ENCODE measurements at places on chromosomes 2 and 18.

- DNase-seq = no peak
Measured at GRCh38 chr2:122864728-122865127, 1109.3 kb downstream of the TSN start.

DNA sequence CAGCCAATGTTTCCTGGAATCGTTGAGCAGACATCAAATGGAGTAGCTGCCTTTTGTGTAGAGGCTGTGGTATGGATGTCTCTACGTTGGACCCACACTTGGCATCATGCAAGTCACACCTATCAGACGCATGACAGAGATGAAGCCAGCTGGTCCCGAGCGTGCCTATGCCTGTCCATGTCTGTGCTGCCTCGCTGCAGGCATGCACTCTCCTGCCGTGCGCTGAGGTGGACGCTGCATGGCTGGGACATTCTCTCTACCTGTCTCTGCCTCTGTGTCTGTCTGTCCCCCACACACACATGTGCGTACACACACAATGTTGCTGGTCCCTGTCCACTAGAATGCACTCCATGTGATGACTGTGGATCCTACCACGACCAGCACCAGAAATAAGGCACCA lies 514.2 kb upstream of the MYT1L start:
- no peak for DNase-seq

- no peak for DNase-seq
Measured at GRCh38 chr2:84175340-84175739, 283.7 kb downstream of the SUCLG1 start.

DNA sequence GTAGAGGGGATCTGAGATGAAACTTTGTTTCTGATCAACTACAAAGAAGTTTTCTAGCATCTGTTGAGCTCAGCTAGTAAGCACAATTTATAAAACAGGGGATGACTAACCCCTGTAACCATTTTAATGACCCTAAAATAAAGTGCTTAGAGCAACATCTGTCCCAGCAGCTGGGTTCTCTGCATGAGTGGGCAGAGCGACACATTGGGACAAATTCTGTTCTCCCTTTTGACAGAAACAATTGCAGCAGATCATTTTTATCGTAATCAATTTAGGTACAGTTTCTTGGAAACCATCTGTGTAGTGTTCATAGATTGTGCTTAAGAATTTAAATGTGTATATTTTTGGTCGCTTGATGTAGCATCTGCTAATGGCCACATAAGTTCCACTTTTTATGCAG lies 678.0 kb downstream of the RNF144A start:
- DNase-seq = no peak

DNA sequence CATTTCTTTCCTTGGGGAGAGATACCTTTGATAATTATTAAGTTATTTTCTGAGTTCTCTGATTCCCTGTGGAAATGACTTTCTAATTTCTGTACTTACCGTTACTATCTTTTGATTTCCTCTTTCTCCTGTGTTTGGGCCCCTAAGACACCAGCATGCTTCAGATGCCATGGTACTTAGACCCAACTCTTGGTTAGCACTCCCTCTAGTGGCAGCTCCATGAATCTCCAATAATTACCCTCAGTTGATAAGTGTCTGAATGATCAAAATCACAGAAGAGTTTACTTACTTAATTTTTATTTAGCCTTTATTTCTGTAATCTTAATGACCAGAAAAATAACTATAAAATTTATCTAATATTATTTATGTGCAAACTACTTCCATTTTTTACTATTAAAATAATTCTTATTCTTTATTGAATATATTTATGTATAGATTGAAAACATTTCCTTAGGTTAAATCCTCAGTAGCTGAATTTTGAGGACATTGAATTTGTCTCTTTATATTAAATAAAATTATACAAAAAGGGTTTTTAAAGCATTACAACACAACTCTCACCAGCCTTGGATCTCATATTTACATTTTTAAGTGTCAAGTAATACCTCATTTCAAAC lies 300.4 kb downstream of the KCNS3 start:
- peak; percentile 28 for DNase-seq

DNA sequence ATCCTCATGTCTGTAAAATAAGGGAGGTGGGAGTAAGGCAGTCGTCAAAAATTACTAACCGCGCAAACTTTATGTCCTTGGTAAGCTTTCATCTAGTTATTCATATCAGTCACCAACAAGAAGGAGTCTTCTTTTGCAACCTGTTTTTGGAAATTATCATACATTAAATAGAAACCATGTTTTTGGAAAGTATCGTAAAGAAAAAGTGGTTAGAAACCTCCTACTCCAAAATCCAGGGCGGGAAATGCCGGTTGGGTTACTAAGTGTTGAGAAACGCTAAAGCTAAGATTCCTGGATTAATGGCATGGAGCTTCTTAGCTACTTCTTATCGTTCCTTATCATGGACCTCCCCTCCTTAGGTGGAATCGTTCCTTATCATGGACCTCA lies 778 bp downstream of the BBS5 start:
- DNase-seq = no peak

GRCh38 chr18:62637807-62638687 lies 77.3 kb upstream of the PHLPP1 start:
- DNase-seq = peak; percentile 65

DNA sequence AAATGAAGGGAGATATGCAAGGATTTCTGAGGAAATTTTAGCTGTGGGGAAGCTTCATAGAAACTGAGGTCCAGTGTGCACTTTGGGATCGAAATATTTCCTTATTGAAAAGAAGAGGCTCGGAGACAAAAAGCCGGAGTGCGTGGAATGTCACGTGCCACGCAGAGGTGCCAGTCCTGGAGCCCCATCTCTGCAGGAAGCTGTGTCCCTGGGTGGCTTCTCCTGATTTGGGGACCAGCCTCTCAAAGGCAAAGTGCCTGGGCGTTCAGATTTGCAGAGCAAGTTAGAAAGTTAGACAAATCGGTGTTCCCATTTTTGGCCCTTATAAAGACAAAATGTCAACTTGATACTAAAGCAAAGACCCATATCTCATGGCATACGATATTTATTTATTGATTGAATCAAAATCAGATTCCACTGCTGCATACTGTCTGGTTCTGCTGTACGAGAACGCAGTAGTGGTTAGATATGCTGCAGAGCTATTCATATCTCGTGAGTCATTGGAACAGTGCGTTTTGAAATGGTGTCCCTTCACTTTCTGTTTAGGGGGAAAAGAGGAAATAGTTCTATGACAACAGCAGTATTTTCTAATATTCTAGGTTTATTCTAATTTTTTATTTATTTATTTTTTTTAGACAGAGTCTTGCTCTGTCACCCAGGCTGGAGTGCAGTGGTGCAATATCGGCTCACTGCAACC lies 9.1 kb upstream of the ATG16L1 start:
- no peak for DNase-seq

- peak; percentile 12 for DNase-seq
Measured at GRCh38 chr2:199704358-199705238, 146.4 kb downstream of the FTCDNL1 start.

GRCh38 chr2:79887747-79888374 lies 375.0 kb downstream of the CTNNA2 start:
- DNase-seq = peak; percentile 16

DNA sequence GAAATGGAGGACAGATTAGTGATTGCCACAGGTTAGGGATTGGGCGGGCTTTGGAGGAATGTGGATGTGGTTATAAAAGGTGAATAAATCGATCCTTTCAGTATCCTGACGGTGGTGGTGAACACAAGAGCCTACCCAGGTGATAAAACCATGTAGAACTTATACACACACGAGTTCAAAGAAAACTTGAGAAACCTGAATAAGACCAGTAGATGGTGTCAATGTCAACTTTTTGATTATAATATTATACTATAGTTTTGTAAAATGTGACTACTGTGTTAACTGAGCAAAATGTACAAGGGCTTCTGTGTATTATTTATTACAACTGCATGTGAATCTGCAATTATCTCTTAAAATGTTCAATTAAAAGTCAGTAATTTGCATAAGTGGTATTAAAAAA lies 136.3 kb downstream of the ERBB4 start:
- no peak for DNase-seq

DNA sequence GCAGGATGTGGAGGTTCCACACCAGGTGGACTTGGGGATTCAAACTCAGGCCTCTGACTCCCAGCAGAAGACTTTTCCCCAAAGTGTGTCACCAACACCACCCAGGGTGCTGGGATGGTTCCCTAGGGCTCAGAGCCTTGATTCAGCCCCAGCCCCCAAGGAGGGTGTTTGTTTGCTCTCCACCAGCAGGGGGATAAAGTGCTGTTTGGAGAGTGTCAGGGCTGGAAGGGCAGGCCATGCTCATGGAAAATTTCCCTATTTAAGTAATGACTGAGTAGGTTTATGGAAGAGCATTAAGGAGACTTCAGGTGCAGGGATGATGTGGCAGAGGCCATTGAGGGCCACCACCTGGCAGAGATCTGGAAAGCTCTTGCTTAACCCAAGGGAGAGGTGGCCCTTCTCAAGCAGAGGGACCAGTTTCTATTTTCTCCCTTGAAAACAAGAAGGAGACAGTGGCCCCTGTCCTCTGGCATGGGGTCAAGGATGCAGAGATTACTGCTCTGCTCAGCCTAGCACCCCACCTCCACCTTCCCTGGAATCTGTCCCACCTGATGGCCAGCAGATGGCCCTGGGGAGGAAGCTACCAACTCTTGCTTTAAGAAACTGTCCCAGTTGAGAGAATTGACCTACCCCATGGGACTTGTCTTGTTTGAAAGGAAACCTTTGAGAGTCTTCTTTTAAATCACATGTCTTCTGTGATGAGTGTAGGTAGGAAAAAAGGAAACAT lies 122.1 kb downstream of the ACOXL start:
- DNase-seq = no peak

DNA sequence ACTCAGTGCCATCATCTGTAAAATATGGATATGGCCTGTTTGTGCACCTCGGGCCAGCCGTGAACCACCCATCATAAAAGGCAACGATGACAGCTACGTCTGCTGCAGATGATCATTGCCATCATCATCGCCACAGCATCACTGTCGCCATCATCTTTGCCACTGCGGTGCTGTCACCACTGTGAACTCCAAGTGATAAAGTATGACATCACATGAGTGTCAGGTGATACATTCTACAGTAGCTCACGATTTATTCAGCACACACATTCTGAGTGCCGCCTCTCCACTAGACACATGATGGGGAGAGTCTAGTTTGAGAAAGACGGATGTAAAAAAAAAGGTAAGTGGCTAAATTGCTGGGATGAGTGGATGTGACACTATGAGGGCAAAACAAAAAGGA lies 755.4 kb upstream of the RAB6C start:
- no peak for DNase-seq

- no peak for DNase-seq
Measured at GRCh38 chr18:58894930-58895329, 30.3 kb downstream of the ZNF532 start.

DNA sequence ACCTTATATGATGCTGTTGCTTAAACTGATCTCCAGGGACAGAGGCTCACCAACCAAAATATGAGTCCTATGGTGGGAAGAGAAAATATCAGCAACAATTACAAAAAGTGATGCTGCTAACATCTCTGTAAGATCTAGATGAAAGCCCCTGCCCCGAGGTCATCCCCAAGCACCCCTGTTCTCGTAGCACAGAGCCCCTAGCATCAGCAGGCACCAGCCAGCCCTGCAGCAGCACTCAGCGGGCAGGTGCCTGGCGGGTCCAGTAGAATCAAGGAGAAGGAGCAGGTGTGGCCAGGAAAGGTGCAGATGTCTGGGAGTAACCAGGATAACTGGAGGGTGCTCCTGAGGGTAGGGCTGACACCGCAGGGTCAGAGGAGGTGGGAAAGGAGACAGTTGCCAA lies 474.2 kb upstream of the MYT1L start:
- no peak for DNase-seq

- no peak for DNase-seq
Measured at GRCh38 chr2:55628931-55629330, 11.5 kb upstream of the PPP4R3B start.

DNA sequence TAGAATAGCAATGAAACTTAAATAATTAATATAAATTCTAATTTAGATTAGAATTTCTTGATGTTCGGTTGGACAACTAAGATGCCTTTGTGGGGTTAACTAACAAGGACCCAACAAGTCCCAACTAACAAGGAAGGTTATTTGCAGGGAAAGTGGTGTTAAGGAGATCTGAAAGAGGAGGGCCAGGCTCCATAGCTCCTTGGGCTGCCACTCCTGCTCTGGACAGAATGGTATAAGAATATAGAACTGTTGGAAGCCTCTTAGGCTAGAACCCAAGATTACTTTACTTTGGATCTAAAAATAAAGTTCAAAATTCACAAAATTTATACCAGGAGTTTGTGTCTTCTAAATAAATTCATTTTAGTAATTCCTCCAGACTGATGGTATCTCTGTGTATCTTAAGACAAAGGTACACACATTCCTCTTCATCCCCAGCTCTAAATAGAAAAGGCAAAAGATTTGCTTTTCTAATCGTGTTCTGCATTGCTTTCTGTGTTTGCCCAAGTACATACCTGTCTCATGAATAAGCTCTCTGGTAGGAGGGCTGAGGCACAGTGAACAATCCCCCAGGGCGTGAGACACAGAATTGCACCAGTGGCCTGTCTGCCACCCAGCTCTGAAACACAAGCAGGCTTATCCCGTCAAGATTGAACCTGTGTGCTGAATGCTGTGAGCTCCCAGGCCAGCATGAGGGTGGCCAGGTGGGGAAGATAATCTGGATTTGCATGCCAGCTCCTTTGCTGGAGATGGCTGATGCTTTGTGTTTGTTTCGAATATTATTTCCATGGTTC lies 176.0 kb downstream of the ACKR3 start:
- DNase-seq = no peak

- no peak for DNase-seq
Measured at GRCh38 chr18:30957066-30957465, 85.5 kb downstream of the DSC3 start.

DNA sequence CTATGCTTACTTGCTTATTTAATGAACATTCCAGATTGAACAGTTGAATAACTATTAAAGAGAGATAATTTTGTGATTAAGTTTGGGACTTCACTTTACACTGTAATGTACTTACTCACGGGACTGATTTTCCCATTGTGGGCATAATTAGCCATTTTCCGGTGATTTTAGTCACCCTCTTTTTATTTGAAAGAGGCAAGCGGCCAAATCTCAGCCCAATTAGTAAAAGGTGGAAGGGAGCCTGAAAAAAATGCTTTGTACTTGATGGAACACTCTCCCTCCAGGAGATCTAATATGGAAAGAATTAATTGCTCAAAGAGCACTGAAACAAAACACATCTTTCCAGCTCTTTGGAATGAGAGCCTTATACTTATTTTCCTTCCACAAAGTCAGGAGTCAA lies 50.2 kb downstream of the CALCRL start:
- DNase-seq = no peak

GRCh38 chr2:191474464-191474863 lies 203.5 kb upstream of the NABP1 start:
- no peak for DNase-seq

- DNase-seq = no peak
Measured at GRCh38 chr18:79915161-79916127, 36.0 kb downstream of the SLC66A2 start.

GRCh38 chr2:173448938-173449471 lies 94.3 kb downstream of the CDCA7 start:
- peak; percentile 73 for DNase-seq

DNA sequence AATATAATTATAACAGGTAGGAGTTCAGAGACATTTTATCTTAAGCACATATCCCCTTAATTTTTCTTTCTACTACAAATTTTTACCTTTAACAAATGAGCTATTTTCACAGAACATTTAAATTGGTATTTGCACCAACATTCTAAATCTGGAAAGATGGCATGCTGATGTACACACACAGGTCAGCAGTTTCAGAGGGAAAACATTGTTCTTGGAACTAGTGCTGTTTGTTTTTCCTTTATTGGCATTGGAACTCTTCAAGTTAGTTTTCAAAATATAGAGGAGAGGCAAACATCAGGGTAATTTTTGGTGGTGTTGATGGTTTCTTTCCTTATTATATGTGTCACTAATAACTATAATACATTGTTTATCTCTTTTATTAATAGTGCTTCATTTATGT lies 155.3 kb downstream of the PHLPP1 start:
- DNase-seq = no peak

All from activated naive CD8-positive, alpha-beta T cell treated with anti-CD3 and anti-CD28 coated beads, Interleukin-2, amount 50 U/mL, for 24 hours (primary cell).